A549 treated with AZD2906 at 1 μM for 4 hours (cell line): ENCODE measurements at places on chromosomes 6 and 20. TPM values are rescaled to one million over a fixed set of nuclear protein-coding genes. Genes with fewer than 3 reads are reported as not detected.

The GPR63 gene
- 0.33 to 0.50 TPM (median 0.34 TPM) in 5 replicates for total RNA-seq

The HDAC2 gene
- 73.5 to 96.8 TPM (median 78.8 TPM) in 5 replicates for total RNA-seq

The BACH2 gene
- 0.51 to 1.2 TPM (median 1.1 TPM) in 5 replicates for total RNA-seq

The F13A1 gene
- total RNA-seq, result not detected in 5 replicates

The CALHM6 gene
- total RNA-seq, result not detected in 5 replicates

The PSMB8 gene
- 18.4 to 21.4 TPM (median 19.4 TPM) in 5 replicates for total RNA-seq

The OOEP gene
- total RNA-seq, result not detected in 5 replicates

The MYO6 gene
- total RNA-seq, result 6.2 to 7.3 TPM (median 6.7 TPM) in 5 replicates
